ENCODE measurements at places on chromosomes 3 and 15.
A peak's percentile ranks its signal among the peaks of the same experiment; 100 is the strongest.

DNA sequence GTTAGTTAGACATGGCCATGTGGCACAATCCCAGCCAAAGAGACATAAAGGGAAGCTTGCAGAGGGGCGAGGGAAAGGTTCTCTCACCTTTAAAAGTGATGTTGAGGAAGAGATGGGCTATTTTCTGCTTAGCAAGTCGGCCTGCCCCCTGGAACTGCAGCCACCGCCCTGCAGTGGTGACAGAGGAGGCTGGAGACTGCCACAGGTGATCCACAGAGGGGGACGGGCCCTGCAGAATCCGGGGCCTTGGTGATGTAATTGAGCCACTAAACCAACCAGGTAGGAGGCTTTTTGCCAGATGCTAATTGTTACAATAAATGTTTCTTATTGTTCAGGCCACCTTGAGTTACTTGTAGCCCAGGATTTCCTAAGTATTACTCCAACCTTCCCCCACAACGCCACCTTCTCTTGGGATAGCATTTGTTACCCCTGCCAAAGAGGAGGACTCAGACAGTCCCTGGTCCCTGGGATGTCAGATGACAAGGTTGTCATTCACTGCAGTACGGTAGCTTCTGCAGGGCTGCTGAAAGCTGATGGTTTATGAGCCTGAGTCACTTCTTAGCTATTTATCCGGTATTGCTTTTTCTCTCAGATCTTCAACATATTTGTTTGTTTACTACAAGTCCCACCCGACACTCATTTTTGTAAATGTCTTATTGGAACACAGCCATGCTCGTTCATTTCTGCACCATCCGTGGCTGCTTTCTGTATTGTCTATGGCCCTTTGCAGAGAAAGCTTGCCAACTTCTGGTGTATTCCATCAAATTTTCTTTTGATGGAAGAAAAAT is 63.3 kb upstream of the SEC61A1 start:
- no peak for DNase-seq

GRCh38 chr3:8775181-8775580 is 5.8 kb upstream of the OXTR start:
- no peak for DNase-seq

GRCh38 chr3:72661115-72661457 is 187.2 kb downstream of the SHQ1 start:
- DNase-seq = peak; percentile 61

DNA sequence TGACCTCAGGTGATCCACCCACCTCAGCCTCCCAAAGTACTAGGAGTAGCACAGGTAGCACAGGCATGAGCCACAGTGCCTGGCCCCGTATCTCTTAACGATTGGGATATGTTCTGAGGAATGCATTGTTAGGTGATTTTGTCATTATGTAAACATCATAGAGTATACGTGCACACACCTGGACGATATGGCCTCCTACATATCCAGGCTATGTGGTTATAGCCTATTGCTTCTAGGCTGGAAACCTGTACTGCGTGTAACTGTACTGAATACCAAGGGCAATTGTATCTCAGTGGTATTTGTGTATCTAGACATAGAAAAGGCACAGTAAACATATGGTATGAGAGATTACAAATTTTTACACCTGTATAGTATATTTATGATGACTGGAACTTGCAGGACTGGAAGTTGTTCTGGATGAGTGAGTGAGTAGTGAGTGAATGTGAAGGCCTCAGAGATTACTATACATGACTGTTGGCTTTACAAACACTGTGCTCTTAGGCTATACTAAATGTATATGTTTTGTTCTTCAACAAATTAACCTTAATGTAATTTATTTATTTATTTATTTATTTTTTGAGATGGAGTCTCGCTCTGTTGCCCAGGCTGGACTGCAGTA is 120.7 kb downstream of the MBNL1 start:
- no peak for DNase-seq

- DNase-seq = no peak
Observed at GRCh38 chr3:24981924-24982323, 446.1 kb upstream of the RARB start.

- no peak for DNase-seq
Observed at GRCh38 chr3:62774221-62774620, 101.0 kb downstream of the CADPS start.

GRCh38 chr15:83709241-83709640 is 55.3 kb downstream of the ADAMTSL3 start:
- peak; percentile 50 for DNase-seq

- no peak for DNase-seq
Observed at GRCh38 chr15:96274698-96275097, 55.8 kb upstream of the NR2F2 start.
